ENCODE measurements at places on chromosomes 3 and 15.

DNA sequence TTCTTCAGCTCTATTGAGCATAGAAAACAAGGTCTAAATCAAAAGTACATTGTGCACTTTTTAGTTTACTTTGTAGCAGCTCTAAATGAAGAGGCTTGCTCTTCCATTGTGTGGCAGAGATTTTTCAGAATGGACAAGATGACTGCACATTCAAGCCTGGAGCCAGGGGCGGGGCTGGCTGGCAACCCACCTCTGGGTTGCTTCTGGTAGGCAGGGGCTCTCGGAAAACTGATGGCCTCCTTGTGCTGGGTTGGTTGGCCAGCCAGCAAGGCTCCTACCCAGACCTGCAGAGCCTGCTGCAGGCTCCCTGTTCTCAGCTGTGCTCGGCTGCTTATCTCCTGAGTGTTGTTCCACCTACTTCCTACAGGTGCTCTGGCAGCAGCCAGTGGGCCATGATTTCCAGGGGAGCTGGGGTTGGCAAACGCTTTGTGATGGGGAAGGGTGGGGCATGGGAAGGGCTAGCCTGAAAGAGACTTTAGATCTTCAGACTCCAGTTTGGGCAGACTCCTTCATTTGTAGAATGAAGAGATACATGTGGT, 8.8 kb downstream of the BSN start:
- DNase-seq = no peak

DNA sequence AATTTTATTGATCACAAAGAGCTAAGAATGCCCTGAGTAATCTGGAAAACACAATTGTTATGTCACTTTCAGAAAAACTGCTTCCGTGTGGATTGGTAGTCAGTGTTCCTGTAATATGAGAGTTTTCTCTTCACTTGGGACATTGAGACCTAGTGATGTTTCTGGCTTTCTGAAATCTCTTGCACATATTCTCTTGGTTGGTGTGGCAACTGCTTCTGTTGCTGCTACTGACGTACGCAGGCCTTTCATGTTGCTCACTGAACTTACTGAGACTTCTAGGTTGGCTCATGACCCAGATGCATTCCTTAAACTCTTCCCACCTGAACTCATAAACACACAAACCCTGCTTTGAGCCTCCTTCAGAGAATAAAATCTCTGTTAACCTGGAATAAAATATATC, 175.0 kb upstream of the PFN2 start:
- DNase-seq = no peak

- DNase-seq = no peak
Observed at GRCh38 chr3:24802614-24803013, 308.0 kb upstream of the THRB start.

GRCh38 chr15:73781038-73781925, 28.1 kb upstream of the INSYN1 start:
- no peak for DNase-seq

GRCh38 chr3:53890726-53891475, 758 bp downstream of the SELENOK start:
- DNase-seq = no peak

DNA sequence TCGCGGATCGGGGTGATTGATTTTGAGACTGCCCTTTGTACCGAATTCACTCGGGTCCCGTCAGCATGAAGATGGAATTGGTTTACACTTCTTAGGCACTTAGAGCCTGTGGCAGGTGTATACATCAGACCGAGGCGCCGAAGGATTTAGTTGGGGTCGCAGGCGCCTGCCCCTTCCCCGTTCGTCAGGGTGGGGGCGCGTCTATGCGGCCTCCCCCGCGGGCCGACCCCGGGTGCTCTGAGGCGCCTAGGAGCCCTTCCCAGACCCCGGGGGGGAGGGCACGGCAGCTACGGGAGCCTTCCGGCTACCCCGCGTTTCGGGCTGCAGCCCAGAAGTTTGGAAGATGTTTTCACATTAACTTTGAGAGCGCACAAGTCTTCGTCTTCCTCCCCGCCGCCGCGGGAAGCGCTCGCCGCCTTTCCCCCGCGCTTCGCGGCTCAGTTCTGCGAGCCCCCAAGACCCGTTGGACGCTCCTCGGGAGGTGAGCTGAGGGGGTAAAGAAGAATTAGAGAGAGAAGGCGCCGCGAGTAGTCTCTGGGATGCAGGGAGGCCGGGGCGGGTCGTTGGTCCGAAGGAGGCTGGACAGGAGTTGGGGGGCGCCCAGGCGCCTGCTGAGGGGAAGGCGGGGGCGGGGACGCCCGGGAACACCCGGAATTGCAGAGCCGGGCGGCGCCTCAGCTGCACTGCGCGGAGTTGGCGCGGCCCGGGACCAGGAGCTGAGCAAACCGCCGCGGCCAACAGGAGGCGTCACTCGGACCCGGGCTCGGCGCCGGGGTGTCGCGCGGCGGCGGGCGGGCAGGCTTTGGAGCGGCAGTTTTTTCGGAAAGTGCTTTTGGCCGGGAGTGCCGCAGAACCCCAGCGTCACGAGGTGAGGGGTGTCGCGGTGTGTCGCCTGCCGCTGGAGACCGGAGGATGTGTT, 780 bp downstream of the TIPARP start:
- no peak for DNase-seq

DNA sequence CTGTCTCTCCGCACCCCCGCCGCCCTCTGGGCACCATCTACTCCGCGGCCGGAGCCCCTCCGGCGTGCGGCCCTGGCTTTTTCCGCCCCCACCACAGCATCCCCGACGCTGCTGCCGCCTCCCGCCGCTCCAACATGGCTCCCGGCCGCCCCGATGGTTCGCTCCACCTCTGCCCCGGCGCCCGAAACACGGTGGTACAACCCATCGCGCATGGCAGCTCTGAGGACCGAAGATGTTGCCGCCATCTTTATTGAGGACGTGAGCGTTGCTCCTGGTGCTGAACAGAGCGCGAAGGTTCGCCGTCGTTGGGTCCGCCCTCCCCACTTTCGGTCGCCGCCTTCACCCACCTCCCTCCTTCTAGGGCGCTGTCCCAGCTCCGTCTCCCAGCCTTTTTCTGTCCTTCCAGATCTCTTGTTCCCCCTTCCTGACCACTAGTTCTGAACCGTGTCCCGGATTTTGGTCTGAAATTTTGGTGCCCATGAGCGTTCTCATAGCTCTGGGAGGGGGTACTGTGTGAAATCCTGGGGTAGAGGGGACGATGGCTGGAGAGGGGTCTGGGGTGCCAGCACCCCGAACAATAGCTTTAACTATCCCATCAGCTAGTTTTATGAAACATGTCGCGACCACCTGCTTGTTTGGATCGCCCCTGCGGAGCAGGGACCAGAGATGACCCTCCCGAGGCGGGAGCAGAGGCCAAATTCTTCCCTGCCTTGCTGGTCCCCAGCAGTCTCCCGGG, at the start of gene CELSR3:
Gene CELSR3 (minus strand): TSS at position 134 of the 736 bp plus-strand sequence. CDS start 252 bp downstream, outside the sequence.
- peak; percentile 12 for DNase-seq

DNA sequence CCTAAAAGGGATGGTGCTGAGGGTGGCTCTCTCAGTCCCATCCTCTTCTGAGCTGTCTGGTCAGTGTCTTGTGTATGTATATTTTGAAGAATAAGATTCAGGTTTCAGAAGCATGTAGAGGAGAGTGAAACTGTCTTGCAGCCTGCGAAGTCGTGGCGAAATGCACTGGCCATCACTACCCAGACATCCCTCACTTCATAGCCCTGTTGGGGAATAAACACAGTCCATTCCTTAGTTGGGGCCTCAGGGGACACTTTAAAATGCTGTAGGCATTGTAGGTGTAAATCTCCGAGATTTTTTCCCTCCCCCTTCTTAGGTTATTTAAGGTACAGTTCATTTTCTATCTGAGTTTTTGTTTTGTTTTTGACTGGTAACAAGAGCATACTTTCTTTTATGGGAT, 93.8 kb downstream of the DNASE1L3 start:
- DNase-seq = no peak

- no peak for DNase-seq
Observed at GRCh38 chr3:55534876-55535275, 47.8 kb upstream of the WNT5A start.

DNA sequence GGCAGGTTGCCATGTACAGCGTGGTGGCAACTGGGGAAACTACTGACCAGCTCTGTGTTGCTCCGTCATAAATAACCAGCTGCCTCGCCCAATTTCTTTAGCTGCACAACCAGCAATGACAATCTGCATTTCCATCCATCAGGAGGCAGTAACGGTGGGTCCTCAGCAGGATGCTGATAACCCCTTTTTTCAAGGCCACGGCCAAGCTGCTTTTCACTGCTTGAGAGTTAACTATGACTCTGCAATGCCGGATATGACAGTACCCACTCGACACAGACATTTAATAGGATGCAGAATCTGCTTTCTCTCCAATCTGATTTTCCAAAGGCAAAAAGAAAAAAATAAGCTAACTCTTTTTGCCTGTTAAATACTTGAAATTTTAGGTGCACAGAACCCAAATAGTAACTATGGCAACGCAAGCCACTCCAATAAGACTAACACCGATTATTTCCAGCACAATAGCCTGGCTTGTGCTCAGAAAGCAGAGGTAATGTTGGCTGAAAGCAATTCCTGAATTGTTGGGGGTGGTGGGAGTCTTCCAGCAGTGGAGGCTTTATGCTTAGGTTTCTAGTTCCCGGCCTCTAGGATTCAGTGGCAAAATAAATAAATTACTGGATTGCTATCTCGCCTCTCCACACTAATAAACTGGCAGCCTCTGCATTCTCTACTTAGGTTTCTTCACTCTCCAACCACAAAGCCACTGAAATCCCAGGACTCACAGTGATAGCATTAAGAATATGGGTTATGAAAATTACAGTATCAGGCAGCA, 31.2 kb upstream of the SRGAP3 start:
- DNase-seq = no peak

DNA sequence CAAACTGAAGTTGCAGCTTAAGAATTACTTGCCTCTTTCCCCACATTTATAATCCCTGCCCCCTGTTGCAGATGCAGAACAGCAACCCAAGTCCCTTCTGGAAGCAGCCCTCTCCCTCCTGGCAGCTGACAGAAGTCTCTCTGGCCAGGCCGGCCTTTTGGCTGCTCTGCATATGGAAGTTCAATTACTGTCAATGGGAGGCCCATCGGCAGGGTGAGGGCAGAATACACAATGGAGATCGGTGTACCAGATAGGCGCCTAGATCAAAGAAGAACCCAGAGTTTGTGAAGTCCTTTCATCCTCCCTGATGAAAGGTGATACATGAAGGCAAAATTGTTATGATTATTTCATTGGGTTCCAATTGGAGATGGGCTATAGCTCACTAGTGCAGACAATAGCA, 327.9 kb upstream of the CTNNB1 start:
- DNase-seq = no peak

GRCh38 chr15:52733088-52733487, 53.9 kb upstream of the ATOSA start:
- no peak for DNase-seq

- no peak for DNase-seq
Observed at GRCh38 chr3:177862962-177863491, 665.7 kb upstream of the TBL1XR1 start.

- no peak for DNase-seq
Observed at GRCh38 chr15:73679180-73679579, 5.0 kb upstream of the CD276 start.

- no peak for DNase-seq
Observed at GRCh38 chr15:78105476-78106241, 13.3 kb downstream of the SH2D7 start.

- no peak for DNase-seq
Observed at GRCh38 chr3:63030666-63031065, 155.4 kb upstream of the CADPS start.

- DNase-seq = no peak
Observed at GRCh38 chr3:134237454-134238145, 13.1 kb downstream of the RYK start.

DNA sequence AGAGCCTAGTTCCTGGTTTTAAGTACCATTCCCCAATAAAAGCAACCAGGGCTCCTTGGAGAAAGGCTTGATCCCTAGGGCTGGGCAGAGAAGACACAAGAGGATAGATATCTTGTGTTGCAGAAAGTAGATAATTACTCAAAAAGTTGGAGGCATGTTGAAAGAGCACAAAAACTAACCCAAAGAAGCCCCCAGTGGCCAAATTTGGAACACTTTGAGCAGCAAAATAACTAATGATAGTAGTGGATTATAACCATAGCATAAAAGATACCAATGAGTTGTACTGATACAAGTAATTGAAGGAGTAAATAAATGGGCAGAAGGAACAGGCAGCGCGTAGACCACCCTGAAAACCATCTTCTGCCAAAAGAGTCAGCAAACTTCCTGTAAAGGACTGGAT, 12.0 kb downstream of the EXOSC7 start:
- no peak for DNase-seq

GRCh38 chr3:179149951-179150350, 1.8 kb downstream of the PIK3CA start:
- DNase-seq = no peak

GRCh38 chr15:78242128-78242527, 7.8 kb upstream of the ACSBG1 start:
- DNase-seq = no peak

DNA sequence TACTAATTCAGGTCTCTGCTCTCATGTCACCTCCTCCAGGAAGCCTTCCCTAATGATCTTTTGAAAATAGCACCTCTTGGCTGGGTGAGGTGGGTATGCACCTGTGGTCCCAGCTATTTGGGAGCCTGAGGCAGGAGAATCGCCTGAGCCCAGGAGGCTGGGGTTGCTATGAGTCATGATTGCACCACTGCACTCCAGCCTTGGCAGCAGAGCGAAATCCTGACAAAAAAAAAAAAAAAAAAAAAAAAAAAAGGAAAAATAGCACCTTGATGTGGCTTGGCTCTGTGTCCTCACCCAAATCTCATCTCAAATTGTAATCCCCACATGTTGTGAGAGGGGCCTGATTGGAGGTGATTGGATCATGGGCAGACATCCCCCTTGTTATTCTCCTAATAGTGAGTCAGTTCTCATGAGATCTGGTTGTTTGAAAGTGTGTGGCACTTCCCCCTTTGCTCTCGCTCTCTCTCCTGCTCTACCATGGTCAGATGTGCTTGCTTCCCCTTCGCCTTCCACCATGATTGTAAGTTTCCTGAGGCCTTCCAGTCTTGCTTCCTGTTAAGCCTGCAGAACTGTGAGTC, 11.2 kb upstream of the RNU6-1 start:
- DNase-seq = no peak

- no peak for DNase-seq
Observed at GRCh38 chr3:197472151-197472550, 83.6 kb downstream of the BDH1 start.

DNA sequence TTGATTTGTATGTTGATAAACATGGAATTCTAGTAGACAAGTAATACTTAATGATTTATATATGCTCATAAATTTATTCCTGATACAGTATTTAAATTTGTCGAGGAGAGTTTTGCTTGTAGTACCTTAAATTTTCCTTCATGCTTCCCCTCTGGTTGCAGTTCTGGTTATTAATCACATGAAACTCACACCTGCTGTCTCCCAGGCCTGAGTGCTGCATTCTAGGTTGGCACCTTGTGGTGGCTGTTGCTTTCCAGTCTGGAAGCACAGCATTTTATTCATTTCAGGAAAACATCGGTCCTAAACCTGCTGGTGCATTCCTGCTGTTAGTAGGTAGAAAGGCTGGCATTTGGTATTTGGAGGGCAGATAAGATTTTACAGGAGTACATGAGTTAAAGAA, 44.9 kb downstream of the ATP1B3 start:
- no peak for DNase-seq

DNA sequence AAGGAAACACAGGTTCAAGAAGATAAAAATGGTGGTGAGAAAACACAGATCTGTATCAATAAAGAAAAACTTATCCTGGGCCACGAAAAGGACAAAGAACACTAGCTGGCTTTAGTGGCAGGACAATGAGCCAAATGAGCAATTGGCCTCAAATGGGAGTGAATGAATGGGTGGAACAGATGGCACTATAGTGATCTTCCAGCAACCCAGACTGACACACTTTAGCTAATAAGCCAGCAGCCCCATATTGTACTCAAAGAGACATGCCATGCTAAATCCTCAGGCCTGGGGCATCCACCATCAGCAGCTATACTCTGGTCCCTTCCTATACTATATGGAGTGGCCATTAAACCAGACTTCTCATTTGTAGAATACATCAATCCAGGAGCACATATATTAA, 60.0 kb upstream of the GADL1 start:
- DNase-seq = no peak

Measured in T1000 (cell line).